Kidney tubule cell (primary cell): ENCODE measurements at places on chromosomes 6 and 20.
A peak's percentile ranks its signal among the peaks of the same experiment; 100 is the strongest.

- peak; percentile 39 for DNase-seq
Measured at GRCh38 chr6:148179786-148180185, 162.9 kb upstream of the SASH1 start.

DNA sequence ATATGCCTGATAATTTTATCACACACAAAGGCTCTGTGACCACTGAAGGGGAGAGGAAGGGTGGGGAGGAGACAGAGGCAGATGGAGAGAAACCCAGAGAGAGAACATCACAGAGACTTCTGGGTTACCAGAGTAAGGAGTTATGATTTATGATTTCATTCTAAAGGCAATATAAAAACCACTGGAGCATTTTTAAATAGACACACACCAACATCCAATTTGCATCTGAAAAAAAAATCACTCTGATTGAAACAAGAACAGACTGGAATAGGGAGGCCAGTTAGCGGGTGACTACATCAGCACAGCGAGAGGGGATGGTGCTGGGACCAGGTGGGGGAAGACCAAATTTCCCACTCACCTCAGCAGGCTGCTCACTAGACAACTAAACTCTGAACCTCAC, 104.8 kb downstream of the AGPAT4 start:
- DNase-seq: no peak

DNA sequence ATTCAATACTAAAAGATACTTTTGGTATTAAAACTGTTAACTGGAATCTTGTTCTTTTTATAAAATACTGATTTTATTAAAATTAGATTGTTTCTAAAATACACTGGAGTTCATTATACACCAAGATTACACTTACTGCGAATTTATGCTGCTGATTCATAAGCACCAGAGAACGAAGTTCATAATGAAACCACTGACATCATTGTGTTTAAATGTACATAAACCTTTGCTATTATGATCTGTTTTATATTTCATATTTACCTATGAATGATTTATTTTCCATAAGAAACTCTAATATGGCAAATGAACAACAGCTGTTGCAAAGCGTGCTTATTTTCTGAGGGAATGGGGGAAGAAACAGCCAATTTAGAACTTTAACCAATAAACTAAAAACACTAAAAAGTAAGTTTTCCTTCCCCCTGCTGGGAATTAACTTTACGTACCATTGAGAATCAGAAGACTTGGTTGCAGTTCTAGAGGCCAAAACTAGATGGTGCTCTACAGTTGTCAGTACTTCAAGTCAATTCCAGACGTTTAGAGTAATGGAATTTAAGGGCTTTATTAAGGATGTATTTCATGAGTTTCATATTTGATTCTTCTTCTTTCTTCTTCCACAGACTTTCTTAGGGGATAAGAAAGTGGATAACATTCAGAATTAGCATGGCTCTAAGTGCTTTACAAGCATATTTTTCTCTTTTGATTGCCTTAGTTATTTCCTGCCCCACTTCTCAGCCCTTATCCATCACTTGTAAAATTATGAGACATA, 30.8 kb upstream of the COL19A1 start:
- DNase-seq: peak; percentile 65

DNA sequence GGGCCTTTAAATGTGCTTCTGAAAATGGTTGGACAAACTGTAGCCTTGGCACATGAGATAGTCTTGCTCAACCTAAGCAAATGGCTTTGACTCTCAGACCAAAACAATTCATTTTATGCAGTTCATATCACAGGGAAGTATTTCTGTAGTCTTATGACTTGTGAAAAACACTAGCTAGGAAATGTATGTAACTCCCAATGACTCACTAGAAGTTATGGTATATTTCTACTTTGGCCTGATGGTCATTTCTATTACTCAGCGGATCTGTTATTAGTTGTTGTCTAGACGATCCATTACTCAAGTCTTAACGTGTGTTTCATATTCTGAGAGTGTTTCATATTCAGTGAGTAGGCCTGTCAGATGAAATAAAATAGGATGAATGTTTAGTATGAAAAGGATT, 1333.5 kb downstream of the KHDRBS2 start:
- DNase-seq: no peak

DNA sequence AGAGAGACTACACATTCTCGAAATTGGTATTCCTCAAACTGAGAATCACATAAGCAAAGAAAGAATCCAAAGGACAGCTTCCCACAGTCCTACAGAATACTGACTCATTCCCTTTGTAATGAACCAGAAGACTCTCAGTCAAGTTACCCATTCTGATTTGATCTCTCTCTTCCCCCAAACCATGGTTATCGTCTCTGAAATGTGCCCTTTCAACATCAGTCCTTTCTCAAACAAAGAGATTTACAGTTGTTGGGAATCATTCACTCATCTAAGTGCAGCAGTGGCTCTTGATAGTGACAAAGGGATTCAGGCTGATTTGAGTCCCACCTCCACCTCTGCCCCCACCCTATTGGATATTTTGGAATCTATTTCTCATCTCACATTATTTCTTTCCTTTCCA, 15.0 kb upstream of the RSPO3 start:
- peak; percentile 13 for DNase-seq
